ENCODE measurements at places on chromosomes 12 and 14. TPM values are rescaled to one million over a fixed set of nuclear protein-coding genes. Genes with fewer than 3 reads are reported as not detected.

The HOXC11 gene
- 0.70 TPM for total RNA-seq

The OR6C2 gene
- total RNA-seq = not detected

The FOXG1 gene
- 0.25 TPM for total RNA-seq

The SPRYD3 gene
- total RNA-seq = 31.9 TPM

The APOF gene
- total RNA-seq = not detected

The SPIC gene
- total RNA-seq = not detected

The ANO4 gene
- total RNA-seq = not detected
